Erythroblast (primary cell): ENCODE measurements at places on chromosomes 11 and 22.

DNA sequence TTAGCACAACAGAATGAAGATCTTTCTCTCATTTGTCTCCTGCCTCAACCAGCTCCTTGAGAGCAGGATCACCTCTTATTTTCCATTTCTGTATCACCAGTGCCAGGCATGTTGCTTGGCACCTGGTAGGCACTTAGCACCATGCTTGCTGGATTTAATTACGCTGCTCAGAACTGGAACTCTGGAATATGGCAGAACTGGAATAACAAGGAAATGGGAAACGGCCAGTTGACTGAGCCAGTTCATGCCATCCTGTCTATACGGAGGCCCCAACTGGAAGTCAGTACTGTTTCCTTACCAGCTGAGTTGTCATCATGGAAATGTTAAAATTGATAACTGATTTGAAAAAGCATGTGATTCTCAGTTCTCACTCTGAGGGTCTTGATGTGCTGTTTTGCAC, 69.5 kb upstream of the YWHAH start:
- DNase-seq: no peak

GRCh38 chr22:48369789-48370507, 1457.7 kb downstream of the BRD1 start:
- DNase-seq: no peak

DNA sequence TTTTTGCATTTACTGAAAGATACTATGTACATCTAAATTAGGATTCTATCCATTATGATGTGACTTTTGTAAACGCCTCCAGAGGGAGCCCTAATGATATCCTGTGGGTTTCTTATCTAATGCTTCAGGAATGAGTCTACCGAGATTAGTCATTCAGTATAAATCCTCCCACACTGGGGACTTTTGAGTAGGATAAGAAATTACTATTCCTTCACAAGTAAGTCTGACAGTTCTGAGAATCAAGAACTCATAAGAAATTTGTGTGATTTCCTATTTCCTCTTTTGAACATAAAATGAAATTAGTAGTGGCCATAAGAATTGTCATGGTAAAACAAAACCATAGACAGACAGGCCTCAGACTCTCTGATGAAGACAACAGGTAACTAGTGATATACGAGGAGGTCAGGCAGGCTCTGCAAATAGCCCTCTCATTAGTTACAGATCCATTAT, 10.0 kb upstream of the OR5M1 start:
- peak; percentile 5 for DNase-seq

DNA sequence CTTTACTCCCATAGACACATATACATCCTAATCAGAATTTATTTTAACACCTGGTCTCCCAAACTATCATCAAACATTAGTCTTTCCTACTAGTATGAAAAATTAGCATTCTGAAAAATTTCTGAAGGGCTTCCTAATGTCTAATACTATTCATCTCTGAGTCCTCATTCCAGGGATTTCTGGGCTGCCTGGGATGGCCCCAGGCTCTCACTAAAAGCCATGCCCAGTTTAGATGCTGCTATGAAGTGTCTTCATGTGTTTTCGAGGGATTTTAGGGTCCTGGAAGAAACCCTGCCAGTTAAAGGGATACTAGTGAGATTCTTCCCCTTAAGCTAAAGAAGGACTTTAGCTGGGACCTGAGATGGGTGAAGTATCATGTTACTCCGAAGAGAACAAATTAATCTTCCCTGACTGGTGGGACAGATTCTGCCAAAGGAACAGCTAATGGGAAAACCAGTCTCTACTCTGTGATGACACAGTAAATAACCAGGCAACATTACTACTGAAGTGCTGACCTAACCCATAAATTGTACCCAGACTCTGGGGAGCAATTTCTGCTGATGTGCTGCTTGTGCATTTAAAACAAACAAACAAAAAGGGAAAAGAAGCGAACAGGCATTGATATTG, 342.6 kb downstream of the SOX6 start:
- no peak for DNase-seq

- DNase-seq: peak; percentile 73
These were observed 22.7 kb downstream of the YPEL1 start for GRCh38 chr22:21712751-21713427.

DNA sequence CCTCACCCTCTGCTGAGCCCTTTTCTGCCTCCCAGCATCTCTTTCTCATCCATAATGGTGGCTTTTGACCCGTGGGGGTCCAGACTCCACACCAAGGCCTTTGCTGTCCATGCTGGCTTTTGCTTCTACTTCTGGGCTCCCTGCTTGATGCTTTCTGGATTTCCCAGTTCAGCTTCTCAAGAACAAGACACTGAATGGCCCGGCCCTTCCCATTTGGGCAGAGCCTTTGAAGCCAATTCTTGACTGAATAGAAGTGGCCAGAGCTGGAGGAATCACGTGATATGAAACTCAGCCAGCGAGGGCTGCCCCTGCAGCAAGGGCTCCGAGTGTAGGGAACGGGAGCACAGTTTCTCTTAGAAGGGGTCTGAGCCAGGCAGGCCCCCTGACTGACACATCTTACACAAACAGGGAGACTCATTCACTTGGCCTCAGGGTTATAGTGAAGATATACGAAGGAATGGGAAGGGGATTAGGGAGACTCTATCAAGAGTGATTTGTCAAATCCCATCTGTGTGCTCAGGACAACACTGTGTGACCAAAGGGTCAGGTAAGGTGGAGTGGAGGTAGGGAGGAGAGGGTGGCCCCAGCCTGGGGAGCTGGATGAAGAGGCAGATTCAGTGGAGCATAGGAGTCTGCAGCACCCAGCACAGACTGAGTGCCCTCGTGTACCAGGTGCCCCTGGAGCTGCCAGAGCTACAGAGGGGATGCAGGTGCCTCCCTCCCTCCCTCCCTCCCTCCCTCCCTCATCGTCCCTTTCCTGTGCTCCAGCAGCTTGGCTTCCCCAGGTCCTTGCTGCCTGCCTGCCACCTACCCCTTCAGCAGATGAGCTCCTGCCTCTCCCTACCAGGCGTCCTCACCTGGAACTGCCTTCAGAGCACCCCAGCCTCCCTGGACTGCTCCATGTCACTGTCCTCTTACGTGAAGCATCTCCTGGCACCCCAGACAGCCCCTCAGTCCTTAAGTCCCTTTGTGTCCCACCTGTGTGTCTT, 106.0 kb downstream of the TRIM29 start:
- no peak for DNase-seq

- DNase-seq: no peak
These were observed 113.1 kb downstream of the ARHGAP42 start for GRCh38 chr11:100800202-100800601.

- DNase-seq: no peak
These were observed 2.6 kb upstream of the NLRP10 start for GRCh38 chr11:7967826-7968225.

DNA sequence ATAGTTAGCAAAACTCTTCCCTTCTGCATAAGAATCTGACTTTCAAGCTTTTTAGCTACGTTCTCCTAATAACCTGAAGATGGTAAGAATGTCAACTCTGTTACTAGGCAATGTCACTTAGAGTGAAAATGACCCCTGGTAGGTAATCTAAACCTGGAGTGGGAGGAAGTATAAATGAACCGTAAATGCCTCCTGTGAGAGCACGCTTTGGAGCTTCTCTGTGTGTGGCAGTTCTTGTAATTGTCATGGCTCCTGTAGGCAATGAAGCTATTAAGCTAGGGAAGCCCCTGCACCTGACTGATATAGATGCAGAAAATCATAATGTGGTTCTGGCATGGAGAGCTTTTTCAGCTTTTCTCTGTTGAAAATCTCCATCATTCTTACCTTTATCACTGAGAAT, 29.4 kb downstream of the CALCA start:
- no peak for DNase-seq

DNA sequence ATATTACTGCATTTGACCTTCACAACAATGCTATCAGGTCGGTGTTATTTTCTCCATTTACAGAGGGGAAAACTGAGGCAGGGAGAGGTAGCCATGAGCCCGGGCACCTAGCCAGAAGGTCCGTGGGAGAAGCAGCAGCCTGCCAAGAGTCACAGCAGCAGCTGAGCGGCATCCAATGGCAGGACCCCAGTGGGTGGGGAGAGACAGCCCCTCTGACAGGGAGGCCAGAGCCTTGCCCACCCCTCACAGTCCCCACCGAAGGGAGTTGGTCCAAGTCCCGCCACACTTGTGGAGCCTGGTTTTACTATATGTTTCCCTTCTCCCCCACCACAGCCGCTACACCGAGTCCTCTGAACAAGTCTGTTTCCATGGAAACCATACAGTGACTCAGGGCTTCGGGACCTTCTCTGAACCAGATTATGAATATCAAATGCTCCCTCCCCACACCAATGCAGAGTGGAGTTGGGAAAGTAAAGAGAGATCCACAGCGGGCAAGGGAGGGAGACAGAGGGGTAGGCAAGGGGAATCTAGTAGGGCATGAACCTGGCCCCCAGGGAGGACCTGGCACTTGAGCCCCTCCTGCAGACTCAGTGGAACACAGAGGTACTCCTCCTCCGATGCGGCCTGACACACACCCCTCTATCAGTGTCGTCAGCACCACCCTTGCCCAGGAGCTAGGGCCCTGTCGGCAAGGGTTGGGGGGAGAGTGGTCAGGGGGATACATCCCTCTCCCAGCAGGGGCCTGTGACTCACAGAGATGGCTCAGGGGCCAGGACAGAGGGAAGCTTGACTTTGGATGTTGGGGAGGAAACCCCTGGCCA, 2.5 kb downstream of the CHST1 start:
- peak; percentile 35 for DNase-seq

DNA sequence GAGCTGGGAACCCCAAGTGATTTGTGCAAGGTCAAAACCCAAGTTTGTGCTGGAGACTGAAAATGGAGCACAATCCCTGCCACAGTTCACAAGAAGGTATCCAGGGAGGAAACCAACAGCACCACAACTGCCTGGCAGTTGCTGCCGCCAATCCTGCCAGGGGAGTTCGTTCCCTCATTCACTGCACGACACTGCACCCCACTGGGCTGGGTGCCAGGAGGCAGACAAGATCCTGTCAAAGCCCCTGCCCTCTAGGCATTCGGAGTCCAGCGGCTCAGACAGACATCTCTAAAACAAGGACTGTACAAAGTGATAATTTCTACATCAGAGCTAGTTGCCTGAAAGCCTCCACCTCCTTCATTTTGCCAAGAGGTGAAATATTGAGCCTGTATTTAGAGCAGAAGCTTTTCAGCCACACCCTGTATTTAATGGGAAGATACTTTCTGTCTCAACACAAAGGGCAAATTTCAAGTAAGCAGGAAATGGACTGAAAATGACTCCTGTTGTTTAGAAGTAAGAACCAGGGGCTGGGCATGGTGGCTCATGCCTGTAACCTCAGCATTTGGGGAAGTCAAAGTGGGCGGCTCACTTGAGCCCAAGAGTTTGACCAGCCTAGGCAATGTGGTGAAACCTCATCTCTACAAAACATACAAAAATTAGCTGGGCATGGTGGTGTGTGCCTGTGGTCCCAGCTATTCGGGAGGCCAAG, 277.4 kb upstream of the NARS2 start:
- DNase-seq: no peak

DNA sequence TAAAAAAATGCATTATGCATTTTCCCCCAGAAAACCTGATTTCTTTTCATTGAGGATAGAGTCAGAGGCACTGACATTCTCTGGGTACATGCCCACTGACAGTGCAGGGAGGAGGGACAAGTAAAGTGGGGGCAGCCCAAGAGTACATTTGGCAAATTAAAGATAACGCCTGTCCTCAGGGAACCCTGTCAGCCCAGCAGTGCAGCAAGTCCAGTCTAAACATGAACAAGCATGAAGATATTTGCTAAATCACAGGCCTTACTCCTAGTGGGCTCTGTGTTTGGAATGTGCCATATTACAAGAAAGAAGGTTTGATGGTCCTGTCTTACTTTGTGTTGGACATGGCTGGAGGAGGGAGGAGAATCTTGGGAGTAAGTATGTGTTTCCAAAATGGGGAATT, 37.9 kb downstream of the AMOTL1 start:
- peak; percentile 17 for DNase-seq

- no peak for DNase-seq
These were observed 29.6 kb downstream of the TMEM184B start for GRCh38 chr22:38243007-38243765.

GRCh38 chr11:31834237-31834636, 23.1 kb upstream of the PAX6 start:
- DNase-seq: no peak

DNA sequence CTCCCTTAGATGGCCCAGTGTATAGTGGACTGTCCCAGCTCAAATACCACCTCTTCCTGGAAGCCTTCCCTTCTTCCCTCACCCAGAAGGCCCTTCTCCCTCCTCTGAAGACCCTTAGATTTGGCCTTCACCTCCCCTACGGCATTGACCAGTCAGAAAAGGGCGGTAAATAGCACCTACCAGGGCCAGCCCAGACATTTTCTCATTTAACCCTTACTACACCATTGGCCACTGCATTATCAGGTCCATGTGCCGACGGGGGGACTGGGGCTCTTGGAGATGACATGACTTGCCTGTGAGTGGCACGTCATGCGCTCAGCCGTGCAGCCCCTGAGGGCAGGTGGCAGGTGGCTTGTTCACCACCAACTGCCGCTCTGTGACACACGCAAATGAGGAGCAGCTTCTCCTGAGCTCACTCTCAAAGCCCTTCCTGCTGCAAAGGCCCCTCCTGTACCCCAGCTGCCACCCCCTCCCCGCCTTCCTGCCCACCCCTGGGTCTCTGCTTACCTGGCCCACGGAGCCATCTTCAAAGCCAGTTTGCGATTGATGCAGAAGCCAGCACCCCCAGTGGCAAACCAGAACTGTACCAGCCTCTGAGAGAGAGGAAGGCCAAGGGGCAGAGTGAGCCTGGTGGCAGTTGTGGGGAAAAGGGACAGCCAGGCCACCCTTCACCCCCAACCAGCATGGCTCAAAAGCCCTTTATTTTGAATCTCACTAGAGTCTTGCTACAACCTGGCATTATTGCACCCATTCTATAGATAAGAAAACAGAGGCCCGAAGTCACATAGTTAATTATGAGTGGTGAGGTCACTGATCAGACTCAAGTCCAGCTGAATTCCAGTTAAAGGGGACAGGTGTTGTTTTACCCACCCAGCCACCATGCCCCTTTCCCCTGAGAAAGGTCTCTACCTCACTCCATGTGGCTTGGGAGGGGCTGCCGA, 9.5 kb downstream of the MFNG start:
- no peak for DNase-seq

GRCh38 chr22:42620084-42620483, 5.4 kb upstream of the POLDIP3 start:
- no peak for DNase-seq

GRCh38 chr11:11262171-11262920, 90.7 kb downstream of the CSNK2A3 start:
- DNase-seq: no peak

DNA sequence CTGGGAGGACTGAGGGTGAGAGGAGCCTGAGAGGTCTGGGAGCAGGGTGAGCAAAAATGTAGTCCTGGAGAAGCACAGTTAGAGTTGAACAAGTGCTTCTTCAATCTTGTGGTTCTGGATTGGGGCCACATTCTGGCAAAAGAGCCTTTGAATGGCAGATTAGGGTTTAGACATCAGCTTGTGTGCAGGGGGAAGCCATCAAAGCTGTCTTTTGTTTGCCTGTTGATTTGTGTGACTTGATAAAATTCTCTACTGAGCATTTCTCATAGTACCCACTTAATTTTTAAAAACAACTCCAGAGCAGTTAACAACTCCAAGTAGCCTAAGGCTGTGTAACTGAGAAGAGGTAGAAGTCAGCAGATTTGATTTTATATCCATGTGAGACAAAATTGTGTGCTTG, 166.2 kb downstream of the FAT3 start:
- DNase-seq: no peak

- DNase-seq: no peak
These were observed 89.1 kb downstream of the SWAP70 start for GRCh38 chr11:9753021-9753420.

- DNase-seq: no peak
These were observed 36.0 kb downstream of the MADD start for GRCh38 chr11:47305734-47306483.
